ENCODE measurements at places on chromosomes 6 and 20.

GRCh38 chr20:63032861-63033793 is 26.4 kb upstream of the BHLHE23 start:
- no peak for DNase-seq

DNA sequence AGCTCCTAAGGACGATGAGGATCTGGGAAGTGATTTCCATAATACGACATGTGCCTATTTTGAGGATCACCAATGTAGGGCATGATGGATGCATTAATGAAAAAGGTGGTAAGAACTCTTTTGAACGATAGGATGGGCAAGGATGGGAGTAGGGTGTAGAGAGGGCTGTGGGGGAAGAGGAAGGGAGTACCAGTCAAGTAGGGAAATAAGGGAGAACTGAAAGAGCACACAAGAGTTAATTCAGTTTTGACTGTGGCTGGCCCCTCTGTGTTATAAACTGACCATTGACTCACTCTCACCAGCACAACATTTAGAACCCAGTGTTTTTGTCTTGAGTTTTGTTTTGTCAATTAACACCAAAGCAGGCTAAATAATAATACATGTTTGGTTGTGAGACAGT is 33.0 kb downstream of the SLC35D3 start:
- no peak for DNase-seq

- DNase-seq = no peak
Measured at GRCh38 chr20:42027746-42028268, 409.6 kb upstream of the CHD6 start.

GRCh38 chr6:170080169-170080827 is 210.6 kb downstream of the DLL1 start:
- no peak for DNase-seq

- no peak for DNase-seq
Measured at GRCh38 chr6:19866173-19866984, 29.2 kb downstream of the ID4 start.

- DNase-seq = no peak
Measured at GRCh38 chr6:43869079-43869710, 99.2 kb downstream of the VEGFA start.

GRCh38 chr6:38420207-38420606 is 219.5 kb downstream of the BTBD9 start:
- DNase-seq = no peak

DNA sequence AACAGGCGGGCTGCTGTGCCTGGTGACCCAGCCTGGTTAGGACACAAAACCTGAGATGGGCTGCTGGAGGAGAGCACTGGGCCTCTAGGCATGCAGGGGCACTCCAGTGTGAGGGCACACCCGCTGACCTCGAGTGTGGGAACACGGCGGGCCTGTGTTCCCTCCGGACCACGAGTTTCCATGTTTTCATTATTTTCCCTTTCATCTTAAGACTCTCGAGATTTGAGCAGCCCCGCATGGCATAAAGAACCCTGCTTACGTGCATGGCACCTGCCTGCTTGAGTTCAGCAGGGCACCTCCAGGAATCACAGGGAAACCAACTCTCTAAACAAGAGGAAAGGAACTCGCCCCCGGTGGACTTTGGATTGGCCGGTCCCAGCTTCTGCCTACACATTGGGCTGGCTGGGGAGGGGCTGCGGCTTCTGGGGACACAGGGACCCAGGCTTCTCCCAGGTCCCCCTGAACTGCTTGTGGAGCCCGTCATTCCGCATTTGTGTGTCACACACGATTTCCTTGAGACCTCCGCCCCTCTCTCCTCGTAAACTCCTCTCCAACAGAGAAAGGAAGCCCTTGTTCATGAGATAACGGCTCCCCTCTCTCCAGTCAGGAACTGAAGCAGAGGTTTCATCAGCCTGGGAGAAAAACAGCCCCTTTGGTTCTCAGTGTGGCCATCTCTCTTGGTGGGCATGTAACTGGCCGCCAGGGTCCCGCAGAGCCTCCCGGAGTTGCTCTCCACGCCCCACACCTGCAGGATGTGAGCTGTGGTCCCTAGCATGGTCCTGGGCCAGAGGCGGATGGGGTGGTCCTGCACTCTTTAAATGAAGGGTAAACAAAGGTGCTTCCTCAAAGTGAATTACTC is 181.8 kb downstream of the TTLL2 start:
- DNase-seq = no peak

DNA sequence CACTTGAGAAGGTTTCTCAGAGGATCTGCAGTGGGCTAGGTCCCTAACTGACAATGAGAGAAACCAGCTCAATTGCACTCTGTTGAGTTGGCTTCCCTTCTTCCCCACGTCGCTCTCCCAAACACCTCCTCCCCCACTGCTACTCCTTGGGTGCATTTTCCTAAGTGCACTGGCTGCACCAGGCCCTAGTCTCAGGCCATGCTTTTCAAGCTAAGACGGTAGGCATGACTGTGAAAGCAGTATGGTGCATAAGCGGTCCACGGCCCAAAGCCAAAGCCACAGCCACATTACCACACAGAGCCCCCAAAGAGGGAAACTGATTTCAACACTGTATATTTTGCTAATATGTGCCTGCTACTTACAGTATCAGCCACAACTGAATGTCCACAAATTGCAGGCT is 62.1 kb upstream of the RBM24 start:
- DNase-seq = no peak

DNA sequence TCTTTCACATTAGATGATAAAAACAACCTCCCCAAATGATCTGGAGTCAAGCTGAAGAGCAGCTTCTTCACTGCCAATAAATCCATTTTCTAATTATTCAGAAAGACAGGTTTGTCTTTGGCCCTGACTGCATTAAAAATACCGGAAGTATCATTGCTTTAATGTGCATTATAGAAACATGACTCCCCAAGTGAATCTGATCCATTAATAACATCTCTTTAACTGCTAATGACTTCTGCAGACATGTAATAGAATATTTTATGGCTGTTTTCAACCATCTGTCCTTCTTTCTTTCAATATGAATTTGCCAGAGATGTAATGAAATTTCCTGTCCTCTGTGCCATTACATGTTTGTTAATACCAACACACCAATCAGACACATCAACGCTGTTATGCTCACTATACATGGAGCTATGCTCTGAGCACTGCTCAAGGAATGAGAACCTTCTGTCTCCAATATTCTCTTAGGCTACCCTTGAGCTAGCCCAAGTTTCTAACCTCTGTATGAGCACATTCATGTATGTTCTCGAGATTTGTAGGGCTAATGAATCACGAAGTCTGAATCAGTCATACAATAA is 87.8 kb downstream of the LYRM4 start:
- DNase-seq = no peak

DNA sequence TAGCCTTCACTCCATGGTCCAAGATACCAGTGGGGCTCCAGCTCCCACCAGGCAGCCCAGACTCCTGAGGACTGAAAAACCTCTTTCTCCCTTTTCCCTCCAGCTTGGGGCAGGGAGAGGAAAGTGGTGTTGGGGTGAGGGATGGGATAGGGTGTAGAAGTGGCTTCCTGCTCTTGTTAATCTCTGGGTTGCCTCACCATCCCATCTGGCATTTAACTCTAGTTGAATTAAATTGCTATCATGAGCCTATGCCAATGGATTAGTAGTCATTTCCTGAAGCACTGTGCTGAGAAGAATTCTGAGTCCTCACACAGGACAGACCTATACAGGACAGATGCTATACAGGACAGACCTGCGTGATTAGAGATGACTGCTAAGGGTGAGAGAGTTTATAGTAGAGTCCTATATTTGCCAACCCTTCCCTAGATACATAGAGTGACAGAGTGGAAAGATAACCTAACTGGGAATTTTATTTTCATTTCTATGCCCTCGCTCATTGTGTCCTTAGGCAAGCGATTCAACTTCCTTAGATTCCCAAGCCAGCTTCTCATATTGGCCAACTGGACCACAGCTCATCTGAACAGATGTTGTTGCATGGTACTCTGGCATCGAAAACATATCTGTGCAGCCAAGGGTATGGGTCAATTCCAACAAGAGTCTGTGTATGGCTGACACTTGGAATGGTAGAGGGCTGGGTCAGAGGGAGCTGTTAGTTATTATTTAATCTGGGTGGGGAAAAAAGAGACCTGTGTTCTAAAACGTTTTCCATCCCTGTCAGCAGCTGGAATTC is 42.8 kb downstream of the MCHR2 start:
- DNase-seq = no peak

GRCh38 chr6:10962673-10963072 is 75.8 kb downstream of the SYCP2L start:
- peak; percentile 89 for DNase-seq

DNA sequence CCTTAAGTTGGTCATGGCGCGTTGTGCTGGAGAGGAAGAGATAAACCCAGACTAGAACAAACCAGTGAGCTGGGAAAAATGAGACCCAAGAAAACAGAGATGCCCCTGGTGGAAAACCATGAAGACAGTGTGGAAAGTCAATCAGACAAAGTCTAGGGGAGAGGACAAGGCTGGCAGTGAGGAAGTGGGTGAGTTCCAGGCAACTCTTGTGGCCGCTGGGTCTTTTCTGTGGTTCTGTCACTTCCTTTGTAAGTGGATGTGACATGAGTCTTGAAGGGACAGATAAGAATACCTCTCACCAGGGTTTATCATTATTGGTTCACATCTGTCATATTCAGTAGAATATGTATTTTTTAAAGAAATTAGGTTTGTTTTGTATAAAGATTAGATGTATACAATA is 738.4 kb downstream of the DHX35 start:
- DNase-seq = no peak

- DNase-seq = no peak
Measured at GRCh38 chr6:2623295-2623694, 127.4 kb downstream of the MYLK4 start.

- DNase-seq = peak; percentile 49
Measured at GRCh38 chr6:75830959-75831885, 82.2 kb downstream of the MYO6 start.

DNA sequence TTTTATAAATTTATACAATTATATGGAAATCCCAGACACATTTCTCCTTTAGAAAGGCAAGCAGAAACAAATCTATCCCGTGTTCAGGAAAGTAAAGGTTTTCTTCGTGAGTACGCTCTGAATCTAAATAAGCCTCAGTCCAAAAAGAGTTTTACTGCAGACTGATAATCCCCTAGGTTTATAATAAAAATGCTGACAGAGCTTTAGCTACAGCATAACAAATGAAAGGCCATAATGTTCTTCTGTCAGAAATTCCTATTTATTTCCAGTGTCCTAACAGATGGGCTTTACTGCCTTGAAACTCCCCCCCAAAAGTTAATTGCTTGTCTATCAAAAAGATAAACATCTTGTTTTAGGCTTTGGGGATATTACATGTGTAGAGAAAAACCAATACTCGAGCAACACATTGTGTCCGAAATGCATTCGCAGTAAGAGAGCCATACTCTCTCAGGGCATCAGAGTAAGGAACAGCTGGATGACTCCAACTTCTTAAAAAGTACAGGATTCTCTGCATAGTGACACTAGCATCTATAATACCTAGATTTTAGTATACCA is 109.0 kb downstream of the PRKN start:
- DNase-seq = no peak

DNA sequence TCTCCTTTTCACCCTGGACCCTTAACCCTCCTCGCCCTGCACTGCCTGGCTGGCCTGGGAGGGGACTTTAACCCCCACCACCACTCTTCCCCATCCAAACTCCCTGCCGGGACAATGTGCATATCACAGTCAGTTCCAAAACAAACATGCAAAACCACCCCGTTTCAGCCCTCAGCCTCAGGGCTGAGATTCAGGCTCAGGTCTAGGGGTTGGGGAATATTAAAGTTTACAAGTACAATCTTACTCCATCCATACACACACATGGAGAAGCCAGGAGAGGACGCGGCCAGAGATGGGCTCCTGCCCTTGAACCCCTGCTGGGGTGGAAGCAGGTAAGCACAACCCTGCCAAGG is 534 bp downstream of the KIAA1755 start:
- DNase-seq = no peak

GRCh38 chr20:10920396-10920795 is 246.6 kb upstream of the JAG1 start:
- DNase-seq = no peak

DNA sequence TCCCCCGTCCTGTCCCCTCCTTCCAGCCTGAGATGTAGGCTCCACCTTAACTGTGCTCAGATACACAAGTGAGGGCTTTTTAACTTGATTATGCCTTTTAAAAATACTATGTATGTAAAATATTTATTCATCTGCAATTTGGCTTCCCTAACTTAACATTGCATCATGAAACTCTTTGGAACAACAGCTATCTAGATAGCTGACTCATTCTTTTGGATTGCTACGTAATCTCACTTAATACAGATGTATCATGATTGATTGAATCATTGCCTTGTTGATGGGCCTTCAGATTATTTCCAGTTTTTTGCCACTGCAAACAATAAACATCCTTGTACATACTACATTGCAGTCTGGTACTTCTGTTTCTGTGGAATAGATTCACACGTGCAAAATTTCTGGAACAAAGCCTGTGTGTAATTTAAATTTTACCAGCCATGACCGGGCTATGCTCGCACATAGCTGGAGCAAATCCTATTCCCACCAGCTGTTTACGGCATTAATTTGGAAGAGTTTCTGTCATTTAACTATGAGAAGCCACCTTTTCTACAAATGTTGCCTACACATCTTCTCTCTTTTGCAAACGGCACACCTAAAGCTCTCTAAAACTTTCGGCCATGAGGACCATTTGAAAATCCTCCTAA is 6.5 kb downstream of the PRND start:
- DNase-seq = peak; percentile 40

DNA sequence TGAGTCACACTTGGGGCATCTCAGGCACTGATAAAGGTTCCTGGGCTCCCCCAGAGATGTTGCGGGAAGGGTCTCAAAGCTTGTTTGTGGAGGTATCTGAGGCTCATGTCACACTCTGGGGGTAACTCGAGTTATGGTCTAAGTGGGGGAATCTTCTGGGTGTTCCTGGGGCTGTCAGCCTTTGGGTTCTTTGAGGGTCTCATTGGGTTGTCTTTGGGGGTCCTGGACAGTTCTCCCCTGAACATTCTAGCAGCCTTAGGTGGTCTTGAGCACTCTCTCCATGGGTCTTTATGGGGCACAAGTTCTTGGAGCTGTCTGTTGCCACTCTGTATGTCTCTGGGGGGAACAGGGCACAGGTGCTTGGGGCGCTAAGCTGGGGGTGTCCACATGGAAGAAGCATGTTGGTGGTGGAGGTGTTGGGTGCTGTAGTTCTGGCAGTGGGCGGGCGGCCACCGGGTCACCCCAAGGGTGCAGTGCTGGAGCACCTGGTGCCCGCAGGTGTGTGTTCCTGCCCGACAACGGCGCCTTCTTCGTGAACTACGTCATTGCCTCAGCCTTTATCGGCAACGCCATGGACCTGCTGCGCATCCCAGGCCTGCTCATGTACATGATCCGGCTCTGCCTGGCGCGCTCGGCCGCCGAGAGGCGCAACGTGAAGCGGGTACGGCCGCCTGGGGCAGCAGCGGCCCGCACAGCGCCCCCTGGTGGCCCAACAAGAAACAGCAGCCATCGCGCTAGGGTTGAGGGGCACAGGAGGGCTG is 7.1 kb upstream of the CAPN11 start:
- DNase-seq = peak; percentile 49

DNA sequence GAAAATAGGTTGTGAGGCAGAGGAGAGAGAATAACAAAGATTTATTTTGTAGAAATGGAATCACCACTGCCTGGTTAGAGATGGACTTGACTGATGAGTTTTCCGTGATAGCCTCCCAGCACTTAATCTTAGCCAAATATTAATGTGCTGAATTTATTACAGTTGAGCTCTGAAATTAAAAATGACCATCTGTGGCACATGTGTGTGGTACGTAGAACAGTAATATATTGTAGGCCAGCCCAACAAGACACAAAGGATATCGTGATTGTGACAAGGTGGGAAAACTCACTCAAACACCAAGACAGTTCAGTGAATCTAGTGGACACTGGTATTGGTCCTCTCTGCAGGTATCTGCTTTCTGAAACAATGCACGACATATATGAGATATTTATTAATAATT is 119.4 kb downstream of the HAO1 start:
- no peak for DNase-seq

Data from fibroblast of upper back skin (primary cell).